NCI-H1436 treated with DMSO at 0.1 percent for 48 hours (cell line): ENCODE measurements at places on chromosomes 2 and 18.

DNA sequence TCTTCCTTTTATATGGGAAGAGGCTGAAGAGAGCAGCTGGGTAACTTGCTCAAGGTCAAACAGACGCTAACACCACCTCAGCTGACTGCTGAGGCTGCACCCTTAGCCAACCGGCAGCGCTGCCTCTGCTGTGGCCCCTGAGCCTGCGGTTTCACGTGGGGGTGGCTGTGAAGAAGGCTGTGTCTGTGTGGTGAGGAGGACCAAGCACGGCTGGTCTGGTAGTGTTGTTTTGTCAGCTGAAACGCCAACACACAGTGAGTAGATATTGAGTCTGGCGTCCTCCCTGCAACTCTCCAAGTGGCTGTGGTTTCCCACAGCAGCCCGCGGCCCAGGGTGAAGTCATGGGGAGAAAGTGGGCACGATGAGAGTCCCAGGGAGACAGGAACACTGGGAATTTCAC is 69.6 kb downstream of the THNSL2 start:
- no peak for DNase-seq

GRCh38 chr2:233223059-233223894 is 28.2 kb upstream of the ATG16L1 start:
- no peak for DNase-seq

DNA sequence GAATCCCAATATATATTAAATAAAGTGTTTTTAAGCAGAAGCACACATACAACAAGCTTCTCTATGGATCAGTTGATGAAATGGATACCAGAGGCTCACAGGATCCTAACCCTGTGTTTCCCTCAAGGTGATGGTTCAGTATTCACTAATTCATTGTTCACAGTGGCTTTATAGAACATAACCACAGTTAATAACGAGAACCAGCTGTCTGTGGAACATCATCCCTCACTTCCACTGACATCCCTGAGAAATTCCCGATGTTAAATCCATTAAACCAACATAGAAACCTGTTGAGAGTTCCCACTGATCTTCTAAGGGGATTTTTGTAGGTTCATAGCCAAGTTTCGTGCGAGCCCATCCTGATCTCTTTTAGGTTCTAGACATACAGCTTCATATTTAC is 29.0 kb downstream of the CCDC195 start:
- no peak for DNase-seq

DNA sequence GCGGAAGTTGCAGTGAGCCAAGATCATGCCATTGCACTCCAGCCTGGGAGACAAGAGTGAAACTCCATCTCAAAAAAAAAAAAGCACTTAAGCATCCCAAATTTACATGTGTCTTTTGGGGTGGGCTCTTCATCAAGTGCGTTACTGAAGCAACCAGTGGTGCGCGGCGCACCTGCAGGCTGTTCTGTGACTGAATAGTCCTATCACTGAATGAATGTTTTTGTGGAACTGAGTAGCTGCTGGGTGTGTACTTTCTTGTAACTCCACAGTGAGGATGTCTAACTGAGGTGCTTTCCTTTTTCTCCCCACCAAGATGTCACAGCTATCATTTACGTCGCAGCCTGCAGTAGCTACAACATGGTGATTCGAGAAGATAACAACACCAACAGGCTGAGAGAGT is 17.0 kb downstream of the CHMP1B start:
- no peak for DNase-seq

DNA sequence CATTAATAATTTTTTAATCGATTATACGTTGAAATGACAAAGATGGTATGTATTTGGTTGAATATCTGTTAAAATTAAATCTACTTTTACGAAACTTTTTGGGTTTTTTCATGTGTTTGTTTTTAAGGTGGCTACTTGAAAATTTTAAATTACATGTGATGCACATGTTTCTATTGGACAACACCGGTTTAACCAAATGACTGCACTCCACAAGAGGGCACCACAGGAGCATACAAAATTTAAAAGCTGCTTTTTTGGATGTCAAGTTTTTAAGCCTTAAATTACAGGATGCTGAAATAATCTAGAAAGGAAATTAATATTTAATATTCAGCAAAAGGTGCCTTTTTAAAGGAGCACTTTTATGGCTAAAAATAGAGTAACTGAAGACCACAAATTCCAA is 98.7 kb downstream of the ACVR1 start:
- no peak for DNase-seq

DNA sequence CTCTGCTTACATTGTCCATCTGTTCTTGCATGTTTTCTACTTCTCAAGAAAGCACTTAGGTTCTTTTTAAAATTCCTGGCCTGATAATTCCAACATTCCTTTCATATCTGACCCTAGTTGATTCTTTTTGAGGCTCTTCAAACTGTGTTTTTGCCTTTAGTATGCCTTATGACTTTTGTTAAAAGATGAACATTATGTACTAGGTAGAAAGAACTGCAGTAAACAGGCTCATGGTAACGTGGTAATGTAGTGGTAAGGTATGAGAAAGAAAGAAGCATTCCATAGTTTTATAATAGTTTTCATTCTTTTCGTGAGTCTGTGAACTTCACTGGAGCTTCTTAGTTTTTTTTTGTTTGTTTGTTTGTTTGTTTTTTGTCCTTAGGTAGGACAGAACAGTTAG is 306.4 kb downstream of the MBD2 start:
- no peak for DNase-seq

GRCh38 chr2:191369034-191369433 is 123.8 kb downstream of the MYO1B start:
- no peak for DNase-seq

DNA sequence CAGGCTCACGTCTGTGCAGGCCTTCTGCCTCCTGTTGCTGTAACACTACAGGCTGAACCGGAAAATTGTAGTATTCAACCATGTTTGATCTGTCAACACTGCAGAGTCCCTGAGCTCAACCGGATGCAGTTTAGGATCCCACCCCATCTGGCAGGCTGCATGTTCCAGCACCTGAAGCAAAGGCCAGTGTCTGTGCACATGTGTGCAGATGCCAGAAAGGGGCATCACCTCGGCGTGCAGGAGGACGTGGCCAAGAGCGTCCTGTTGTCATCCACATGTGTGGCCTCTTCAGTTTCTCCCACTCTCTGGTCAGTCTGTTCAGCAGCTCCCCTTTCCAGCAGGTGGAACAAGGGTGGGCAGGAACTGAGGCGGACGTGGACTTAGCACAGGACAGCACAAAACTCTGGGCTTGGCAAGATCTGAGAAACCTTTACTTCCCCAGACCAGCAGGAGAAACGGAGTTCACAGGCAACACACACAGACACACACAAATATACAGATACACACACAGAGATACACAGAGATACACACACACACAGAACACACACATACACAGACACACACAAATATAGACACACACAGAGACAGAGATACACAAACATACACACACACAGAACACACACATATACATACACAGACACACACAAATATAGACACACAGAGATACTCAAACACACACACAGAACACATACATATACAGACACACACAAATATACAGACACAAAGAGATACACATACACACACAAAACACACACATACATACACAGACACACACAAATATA is 111.3 kb downstream of the NDUFA10 start:
- DNase-seq, result no peak

DNA sequence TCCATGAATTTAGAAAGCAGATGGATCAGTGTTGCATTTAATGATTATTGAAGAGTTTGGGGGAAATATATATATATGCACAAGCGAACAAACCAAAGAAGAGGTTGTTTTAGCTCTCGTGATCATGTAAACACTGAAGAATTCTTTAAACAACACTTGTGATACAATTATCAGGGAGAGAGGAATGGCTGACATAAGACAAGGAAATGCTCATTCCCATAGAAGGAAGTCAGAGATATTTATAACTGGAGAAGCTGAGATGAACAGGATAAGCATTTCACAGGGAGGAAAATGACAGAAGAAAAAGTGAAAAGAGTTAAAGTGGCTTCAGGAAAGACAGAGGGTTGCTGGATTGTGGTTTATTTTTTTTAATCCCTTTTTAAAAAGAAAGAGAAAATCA is 10.6 kb upstream of the COL6A3 start:
- DNase-seq, result no peak

DNA sequence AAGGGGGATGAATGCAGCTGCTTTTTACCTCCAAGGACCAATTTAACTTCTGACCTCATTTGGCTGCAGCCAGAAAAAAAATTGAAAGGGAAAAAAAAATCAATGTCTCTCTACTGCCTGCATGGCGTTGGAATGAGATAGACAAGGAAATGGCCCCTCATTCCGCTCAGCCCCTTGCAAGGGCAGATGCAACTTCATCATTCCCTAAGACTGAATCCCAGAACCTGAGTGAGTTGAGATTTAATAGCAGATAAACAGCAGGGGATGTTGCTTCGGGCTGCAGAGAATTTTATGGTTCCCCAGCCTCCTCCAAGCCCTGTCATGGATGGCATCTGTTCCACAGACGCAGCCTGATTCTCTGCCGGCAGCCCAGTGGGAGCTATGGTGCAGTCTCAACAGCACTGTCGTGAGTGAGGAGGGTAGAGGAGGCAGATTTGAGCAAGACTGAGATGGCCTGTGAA is 49.0 kb downstream of the CAPN13 start:
- DNase-seq, result no peak

DNA sequence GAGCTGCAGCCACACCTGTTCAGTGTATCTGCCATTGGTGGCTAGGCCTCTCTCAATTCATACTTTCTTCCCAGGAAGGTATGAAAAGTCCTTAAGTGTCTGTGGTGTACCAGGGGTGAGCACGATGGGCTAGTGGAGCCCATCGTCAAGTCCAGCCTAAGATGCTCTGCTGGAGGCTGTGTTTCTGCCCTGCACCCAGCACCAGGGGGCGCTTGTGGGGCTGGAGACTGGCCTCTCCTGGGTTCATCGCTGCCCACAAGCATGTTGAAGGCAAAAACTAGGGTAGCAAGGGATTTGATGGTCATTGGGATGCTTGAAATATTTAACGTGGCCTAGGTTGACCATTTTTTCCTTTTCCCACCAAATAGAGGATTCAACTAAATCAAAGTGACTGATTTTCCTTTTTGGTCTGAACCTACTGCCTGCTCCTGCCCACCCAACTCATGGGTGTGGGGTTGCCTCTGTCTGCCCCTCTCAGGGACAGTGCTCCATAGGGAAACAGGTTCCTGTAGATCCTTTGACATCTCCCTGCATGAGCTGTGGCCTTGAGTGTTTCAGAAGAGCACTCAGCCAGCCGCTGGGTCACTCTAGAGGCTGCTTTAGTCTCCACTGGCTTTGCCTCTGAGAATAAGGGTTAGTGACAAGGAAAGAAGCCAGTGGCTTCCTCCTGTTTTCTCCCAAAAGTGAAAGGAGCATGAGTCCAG is 59.0 kb downstream of the TPGS2 start:
- DNase-seq, result no peak

- DNase-seq, result no peak
Measured at GRCh38 chr2:60530660-60531281, 22.7 kb downstream of the BCL11A start.

DNA sequence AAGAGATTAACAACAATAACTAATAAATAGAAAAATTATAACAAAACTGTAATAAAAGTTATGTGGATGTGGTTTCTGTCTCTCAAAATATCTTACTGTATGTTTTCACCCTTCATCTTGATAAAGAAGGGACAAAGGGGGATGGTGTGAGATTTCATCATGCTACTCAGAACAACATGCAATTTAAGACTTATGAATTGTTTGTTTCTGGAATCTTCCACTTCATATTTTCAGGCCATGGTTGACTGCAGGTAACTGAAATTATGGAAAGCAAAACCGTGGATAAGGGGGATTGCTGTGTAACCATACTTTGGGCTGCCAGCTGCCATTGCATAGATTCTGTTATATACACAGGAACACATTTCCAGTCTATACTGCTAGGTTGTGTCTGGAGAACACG is 45.6 kb downstream of the NEB start:
- DNase-seq, result no peak

DNA sequence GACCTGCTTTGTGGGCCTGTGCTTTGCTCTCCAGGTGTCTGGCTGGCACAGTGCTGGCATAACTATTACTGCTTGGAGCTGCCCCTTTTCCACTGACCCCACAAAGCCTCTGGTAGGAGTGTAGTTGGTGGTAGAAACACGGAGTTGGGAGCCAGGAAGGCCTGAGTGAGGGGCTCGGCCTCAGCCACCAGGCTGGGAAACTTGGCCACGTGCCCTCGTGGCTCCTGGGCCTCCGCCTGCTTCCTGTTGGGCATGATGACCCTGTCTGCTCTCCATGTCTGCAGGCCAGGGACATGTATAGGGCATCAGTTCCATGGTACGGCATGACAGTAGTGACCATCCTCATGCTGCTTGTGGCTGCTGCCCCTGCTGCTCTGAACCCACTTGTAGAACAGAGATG is 241.2 kb downstream of the FAM210A start:
- no peak for DNase-seq
